ENCODE measurements at places on chromosomes 7 and 10. TPM values are rescaled to one million over a fixed set of nuclear protein-coding genes. Genes with fewer than 3 reads are reported as not detected.

DNA sequence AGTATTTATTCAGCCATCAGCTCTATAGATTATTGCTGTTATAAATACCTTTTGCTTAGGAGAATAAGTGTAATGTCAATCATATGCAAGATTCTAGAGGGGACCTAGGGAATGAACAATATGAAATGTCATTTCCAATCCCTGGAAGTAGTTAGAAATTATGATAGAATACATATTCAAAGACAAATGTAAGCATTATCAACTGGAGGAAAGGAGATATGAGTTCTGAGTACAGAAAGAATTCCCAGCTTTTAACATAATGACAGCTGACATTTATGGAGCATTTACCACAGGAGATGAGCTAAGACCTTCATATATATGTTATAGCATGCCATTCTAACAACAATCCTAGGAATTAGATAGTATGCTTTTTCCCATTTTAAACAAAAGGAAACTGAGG, 86.2 kb downstream of the FAM13C start:
- no peak overlapping the region for H3K27ac ChIP-seq
- H3K4me3 ChIP-seq = no peak overlapping the region
- H3K4me1 ChIP-seq = no peaks in the 10 kb centered on the region
- H3K36me3 ChIP-seq = no peaks in the 10 kb centered on the region
- H3K27me3 ChIP-seq = no peaks in the 10 kb centered on the region

DNA sequence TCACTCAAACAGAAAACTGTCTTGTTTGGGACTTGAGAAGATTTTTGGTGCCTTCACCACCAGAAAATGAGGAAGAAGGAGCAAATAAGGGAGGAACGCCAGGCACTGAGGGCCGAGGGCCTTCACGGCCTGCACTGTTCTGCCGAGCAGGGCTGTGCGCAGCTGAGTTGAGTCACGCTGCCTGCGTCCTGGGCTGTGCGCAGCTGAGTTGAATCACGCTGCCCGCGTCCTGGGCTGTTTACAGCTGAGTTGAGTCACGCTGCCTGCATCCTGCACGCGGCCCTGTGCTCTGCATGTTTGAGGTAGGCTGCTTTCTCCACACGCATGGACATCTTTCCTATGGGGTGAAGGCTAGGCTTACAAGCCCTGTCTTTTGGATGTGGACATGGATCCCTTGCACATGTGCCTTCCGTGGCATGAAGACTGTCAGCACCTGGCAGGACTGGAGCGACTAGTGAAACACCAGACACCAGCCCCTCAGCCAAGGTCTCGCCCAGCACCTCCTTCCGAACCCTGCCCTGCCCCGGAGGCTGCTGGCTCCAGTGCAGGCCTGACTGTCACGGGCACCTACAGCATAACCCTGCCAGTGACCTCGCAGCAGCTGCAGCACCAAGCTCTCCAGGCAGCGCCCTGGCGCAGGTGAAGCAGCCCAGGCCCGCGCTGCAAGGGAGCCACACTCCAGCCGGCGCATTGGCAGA, 96.7 kb downstream of the HTR5A start:
- H3K27ac ChIP-seq = no peak overlapping the region
- H3K36me3 ChIP-seq = no peaks in the 10 kb centered on the region

- no peak overlapping the region for H3K27ac ChIP-seq
- H3K4me1 ChIP-seq = no peaks in the 10 kb centered on the region
- peaks cover 14% of the 10 kb centered on the region for H3K36me3 ChIP-seq
- no peak for DNase-seq
- no peaks in the 10 kb centered on the region for H3K27me3 ChIP-seq
Measured at GRCh38 chr10:72509941-72510340, 115.9 kb downstream of the MICU1 start.

GRCh38 chr10:36591436-36591835, 534.0 kb upstream of the ANKRD30A start:
- H3K27ac ChIP-seq = no peak overlapping the region
- no peaks in the 10 kb centered on the region for H3K27me3 ChIP-seq
- no peak overlapping the region for H3K4me3 ChIP-seq
- no peak for DNase-seq
- no peaks in the 10 kb centered on the region for H3K36me3 ChIP-seq

GRCh38 chr7:136333636-136334035, 356.5 kb upstream of the MTPN start:
- H3K36me3 ChIP-seq = no peaks in the 10 kb centered on the region
- H3K4me3 ChIP-seq = no peak overlapping the region
- no peak for DNase-seq
- peaks cover 3% of the 10 kb centered on the region for H3K4me1 ChIP-seq

GRCh38 chr7:29917641-29918040, 72.0 kb downstream of the SCRN1 start:
- H3K4me3 ChIP-seq = no peak overlapping the region
- H3K36me3 ChIP-seq = peaks cover 7% of the 10 kb centered on the region
- DNase-seq = no peak
- no peak overlapping the region for H3K27ac ChIP-seq
- H3K27me3 ChIP-seq = no peaks in the 10 kb centered on the region

- no peaks in the 10 kb centered on the region for H3K4me1 ChIP-seq
- H3K27ac ChIP-seq = no peak overlapping the region
- no peak overlapping the region for H3K4me3 ChIP-seq
- H3K36me3 ChIP-seq = no peaks in the 10 kb centered on the region
- H3K27me3 ChIP-seq = no peaks in the 10 kb centered on the region
Measured at GRCh38 chr7:14048889-14049288, 59.4 kb upstream of the ETV1 start.

DNA sequence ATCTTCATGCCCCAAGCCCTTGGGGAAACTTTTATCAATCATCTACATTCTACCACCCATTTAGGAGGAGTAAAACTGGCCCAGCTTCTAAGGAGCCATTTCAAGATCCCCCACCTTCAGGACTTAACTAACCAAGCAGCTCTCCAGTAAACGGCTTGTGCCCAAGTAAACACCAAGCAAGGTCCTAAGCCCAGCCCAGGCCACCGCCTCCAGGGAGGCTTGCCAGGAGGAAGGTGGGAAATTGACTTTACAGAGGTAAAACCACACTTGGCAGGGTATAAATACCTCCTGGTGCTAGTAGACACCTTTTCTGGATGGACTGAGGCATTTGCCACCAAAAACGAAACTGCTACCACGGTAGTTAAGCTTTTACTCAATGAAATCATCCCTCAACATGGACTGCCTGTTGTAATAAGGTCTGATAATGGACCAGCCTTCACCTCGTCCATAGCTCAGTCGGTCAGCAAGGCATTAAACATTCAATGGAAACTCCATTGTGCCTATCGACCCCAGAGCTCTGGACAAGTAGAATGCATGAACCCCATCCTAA, 5.6 kb downstream of the AKR1B15 start:
- no peak overlapping the region for H3K27ac ChIP-seq
- H3K4me1 ChIP-seq = peaks cover 12% of the 10 kb centered on the region
- no peaks in the 10 kb centered on the region for H3K36me3 ChIP-seq
- H3K27me3 ChIP-seq = no peaks in the 10 kb centered on the region

DNA sequence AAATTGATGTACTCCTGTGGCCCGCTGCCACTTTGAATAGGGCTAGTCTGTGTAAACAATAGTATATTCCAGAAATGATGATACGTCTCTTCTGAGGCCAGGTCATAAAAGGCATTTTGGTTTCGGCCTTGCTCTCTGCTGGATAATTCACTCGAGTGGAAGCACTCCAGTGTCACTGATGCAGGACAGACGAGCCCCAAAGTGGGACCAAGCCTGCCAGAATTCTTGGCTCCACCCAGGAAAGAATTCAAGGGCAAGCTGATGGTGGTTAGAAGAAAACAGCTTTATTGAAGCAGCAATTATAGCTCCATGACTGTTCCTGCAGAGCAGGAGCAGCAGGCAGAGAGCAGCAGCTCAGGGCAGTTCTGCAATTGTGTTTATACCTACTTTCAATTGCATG, 717.6 kb downstream of the GRM8 start:
- no peaks in the 10 kb centered on the region for H3K4me1 ChIP-seq
- no peak for DNase-seq
- H3K4me3 ChIP-seq = no peak overlapping the region
- no peak overlapping the region for H3K27ac ChIP-seq
- H3K27me3 ChIP-seq = no peaks in the 10 kb centered on the region

GRCh38 chr7:2545746-2546425, 9.4 kb downstream of the BRAT1 start:
- no peaks in the 10 kb centered on the region for H3K27me3 ChIP-seq
- no peak overlapping the region for H3K27ac ChIP-seq
- peaks cover 2% of the 10 kb centered on the region for H3K36me3 ChIP-seq
- H3K4me3 ChIP-seq = no peak overlapping the region
- no peak for DNase-seq

- H3K4me1 ChIP-seq = no peaks in the 10 kb centered on the region
- H3K4me3 ChIP-seq = no peak overlapping the region
- no peaks in the 10 kb centered on the region for H3K27me3 ChIP-seq
- H3K36me3 ChIP-seq = peaks cover 20% of the 10 kb centered on the region
- H3K27ac ChIP-seq = peak overlapping the region; percentile 64
Measured at GRCh38 chr10:78004215-78005026, 24.9 kb downstream of the POLR3A start.

- no peak for DNase-seq
- H3K27ac ChIP-seq = no peak overlapping the region
- peaks cover 49% of the 10 kb centered on the region for H3K36me3 ChIP-seq
- no peaks in the 10 kb centered on the region for H3K27me3 ChIP-seq
- H3K4me3 ChIP-seq = no peak overlapping the region
Measured at GRCh38 chr10:119041326-119041725, 11.8 kb downstream of the NANOS1 start.

DNA sequence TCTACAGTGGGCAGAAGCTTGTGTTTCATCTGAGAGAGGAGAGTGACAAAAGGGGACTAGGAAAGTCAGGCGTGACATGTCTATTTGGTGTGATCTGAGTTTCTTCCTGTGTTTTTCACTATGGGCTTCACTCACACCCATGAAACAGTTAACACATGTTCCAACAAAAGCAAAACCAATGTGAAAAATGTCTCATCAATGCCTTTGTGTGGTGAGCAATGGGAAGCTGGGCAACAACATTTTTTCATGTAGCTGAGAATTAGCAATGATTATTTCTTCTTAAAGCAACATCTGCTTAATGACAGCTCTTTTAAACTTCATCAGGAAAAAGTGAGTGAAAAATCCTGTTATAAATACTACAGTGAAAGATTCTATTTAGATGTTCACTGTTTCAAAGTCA, 76.2 kb downstream of the NXPH1 start:
- H3K4me3 ChIP-seq = no peak overlapping the region
- DNase-seq = no peak
- H3K27me3 ChIP-seq = peaks cover 18% of the 10 kb centered on the region
- H3K27ac ChIP-seq = no peak overlapping the region

GRCh38 chr7:148500978-148501377, 89.6 kb upstream of the C7orf33 start:
- DNase-seq = no peak
- H3K27me3 ChIP-seq = peaks cover 8% of the 10 kb centered on the region
- H3K4me1 ChIP-seq = peaks cover 16% of the 10 kb centered on the region
- no peak overlapping the region for H3K27ac ChIP-seq
- H3K4me3 ChIP-seq = no peak overlapping the region

GIMAP4 gene
- total RNA-seq = not detected

RALA gene
- total RNA-seq = 39.2 TPM

GRID1 gene
- 1.1 TPM for total RNA-seq

SLC18A2 gene
- total RNA-seq = 0.05 TPM

SHTN1 gene
- total RNA-seq = 10.0 TPM

CUZD1 gene
- total RNA-seq = not detected

ZNF804B gene
- not detected for total RNA-seq

SLC13A4 gene
- total RNA-seq = 0.68 TPM

SDK1 gene
- 12.6 TPM for total RNA-seq

TMEM213 gene
- total RNA-seq = not detected

NKX2-3 gene
- total RNA-seq = not detected

GRM3 gene
- total RNA-seq = 3.4 TPM
